ENCODE measurements at places on chromosomes 4 and X. TPM values are rescaled to one million over a fixed set of nuclear protein-coding genes. Genes with fewer than 3 reads are reported as not detected.

PHOX2B gene
- not detected for total RNA-seq

PNMA3 gene
- 0.33 TPM for total RNA-seq

CLNK gene
- total RNA-seq: not detected

- H3K27ac ChIP-seq: no peak overlapping the region
- H3K36me3 ChIP-seq: no peaks in the 10 kb centered on the region
- H3K4me3 ChIP-seq: no peak overlapping the region
Measured at GRCh38 chr4:12446657-12447185, 1018.0 kb upstream of the HS3ST1 start.

DNA sequence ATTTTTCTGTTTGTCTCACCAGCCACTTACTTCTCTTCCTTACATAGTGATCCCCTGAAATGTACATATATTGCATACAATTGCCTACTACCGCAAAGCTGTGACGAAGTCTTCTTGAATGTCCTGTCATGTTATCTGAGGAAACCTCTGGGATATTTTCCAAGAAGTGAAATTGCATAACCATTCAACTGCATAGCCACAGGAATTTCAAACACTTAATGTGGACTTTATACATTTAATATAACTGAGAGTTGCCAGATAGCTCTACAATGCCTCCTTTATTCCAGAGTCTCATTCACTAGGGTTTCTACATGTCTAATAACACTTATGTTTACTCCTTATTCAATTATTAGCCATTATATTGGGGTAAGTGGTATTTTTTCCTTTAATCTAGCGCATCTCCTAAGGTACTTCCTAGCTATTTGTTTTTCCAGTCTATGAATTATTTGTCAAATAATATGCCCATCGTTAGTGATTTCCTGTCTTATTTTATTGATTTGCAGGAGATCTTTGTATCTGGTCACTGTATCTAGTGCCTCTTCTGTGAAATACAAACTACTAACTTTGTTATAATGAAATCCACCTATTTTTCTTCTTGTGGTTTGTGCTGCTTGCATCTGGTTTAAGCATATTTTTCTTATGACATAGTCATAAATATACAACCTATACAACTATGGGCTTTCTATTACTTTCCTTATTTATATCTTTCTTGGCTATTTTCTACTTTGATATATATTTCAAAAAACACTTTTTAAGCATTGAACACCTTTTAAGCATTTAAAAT lies 69.2 kb upstream of the GRID2 start:
- H3K4me1 ChIP-seq: peaks cover 38% of the 10 kb centered on the region
- H3K27ac ChIP-seq: peak overlapping the region; percentile 4
- DNase-seq: no peak
- H3K4me3 ChIP-seq: no peak overlapping the region

GRCh38 chrX:150036181-150036580 lies 97.9 kb upstream of the EOLA2 start:
- no peaks in the 10 kb centered on the region for H3K27me3 ChIP-seq
- no peak overlapping the region for H3K4me3 ChIP-seq
- peaks cover 11% of the 10 kb centered on the region for H3K4me1 ChIP-seq
- no peak overlapping the region for H3K27ac ChIP-seq
- H3K36me3 ChIP-seq: no peaks in the 10 kb centered on the region

DNA sequence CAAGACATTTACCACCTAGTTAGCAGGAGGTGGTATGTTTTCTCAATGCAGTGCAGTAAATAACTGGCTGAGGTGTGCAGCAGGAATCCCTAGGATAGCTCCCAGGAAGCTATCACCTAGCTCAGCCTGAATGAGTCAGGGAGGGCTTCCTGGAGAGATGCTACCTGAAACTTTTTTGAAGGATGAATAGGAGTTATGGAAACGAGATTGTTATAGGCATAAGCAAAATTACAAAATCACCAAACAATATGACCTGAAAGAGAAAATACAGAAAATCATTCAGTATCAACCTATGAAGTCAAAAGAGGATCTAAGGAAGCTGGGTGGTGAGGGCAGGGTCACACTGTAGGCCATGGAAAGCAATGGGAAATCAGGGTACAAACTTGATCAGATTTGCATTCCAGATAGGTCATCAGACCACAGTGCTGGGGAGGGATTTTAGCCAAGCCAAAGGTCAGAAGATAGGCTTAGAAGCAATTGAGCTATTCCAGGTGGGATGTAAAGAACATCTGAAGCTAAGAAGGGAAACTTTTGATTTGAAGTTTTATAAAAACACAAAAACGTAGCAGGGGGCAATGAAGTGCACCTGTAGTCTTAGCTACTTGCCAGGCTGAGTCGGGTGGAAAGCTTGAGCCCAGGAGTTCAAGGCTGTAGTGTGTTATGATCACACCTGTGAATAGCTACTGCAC lies 11.3 kb downstream of the AREG start:
- DNase-seq: no peak
- no peak overlapping the region for H3K4me3 ChIP-seq
- H3K36me3 ChIP-seq: no peaks in the 10 kb centered on the region
- H3K4me1 ChIP-seq: no peaks in the 10 kb centered on the region

- no peaks in the 10 kb centered on the region for H3K36me3 ChIP-seq
- DNase-seq: no peak
- H3K4me3 ChIP-seq: no peak overlapping the region
- no peaks in the 10 kb centered on the region for H3K4me1 ChIP-seq
- no peak overlapping the region for H3K27ac ChIP-seq
Measured at GRCh38 chrX:75230296-75230695, 43.6 kb upstream of the UPRT start.
